ENCODE measurements at places on chromosomes 2 and 18.

GRCh38 chr2:149310349-149310748 lies 20.0 kb upstream of the LYPD6 start:
- DNase-seq = no peak

GRCh38 chr2:155250800-155251199 lies 552.3 kb downstream of the KCNJ3 start:
- DNase-seq = no peak

GRCh38 chr18:23629444-23629946 lies 33.2 kb downstream of the ANKRD29 start:
- DNase-seq = no peak

- no peak for DNase-seq
Observed at GRCh38 chr2:150232871-150233270, 254.6 kb downstream of the RND3 start.

- no peak for DNase-seq
Observed at GRCh38 chr18:3649633-3650426, 199.9 kb downstream of the TGIF1 start.

- no peak for DNase-seq
Observed at GRCh38 chr2:197799068-197799467, 5.3 kb upstream of the PLCL1 start.

DNA sequence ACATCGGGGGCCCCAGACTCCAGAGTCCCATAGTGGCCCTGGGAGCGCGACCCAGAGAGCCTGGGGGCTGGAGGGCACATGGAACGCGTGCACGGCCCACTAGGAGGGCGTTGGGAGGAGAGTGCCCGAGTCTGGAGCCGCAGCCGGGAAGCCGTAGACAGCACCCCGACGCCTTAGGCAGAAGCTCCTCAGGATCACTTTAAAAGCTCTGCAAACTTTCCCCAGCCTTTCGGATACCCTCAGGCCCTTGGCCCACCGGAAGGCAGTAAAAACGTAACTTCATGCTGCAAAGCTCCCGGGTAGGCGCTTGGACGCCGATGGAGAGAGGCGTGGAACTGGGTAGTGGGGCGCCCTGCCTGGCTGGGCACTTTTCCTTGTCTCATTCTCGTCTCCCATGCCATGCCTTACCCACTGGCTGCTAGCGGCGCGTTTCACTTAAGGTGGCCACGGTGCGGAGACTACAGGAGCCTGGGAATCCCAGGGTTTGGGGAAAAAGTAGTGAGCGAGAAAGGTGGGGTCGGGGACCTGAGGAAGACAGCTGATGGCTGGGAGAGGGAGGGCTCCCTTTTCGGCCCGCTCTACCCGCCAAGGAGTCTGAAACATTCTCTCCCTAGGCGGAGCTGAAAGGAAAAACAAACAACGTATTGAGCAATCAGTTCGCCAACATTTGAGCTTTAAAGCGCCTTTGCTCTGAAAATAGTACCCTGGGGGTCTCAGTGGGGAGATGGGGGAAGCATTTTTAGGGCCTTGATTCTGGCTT lies 141.8 kb downstream of the MEIS1 start:
- DNase-seq = no peak

GRCh38 chr2:45570671-45571334 lies 40.3 kb downstream of the SRBD1 start:
- DNase-seq = no peak

GRCh38 chr2:71665168-71666093 lies 212.1 kb downstream of the DYSF start:
- DNase-seq = no peak

DNA sequence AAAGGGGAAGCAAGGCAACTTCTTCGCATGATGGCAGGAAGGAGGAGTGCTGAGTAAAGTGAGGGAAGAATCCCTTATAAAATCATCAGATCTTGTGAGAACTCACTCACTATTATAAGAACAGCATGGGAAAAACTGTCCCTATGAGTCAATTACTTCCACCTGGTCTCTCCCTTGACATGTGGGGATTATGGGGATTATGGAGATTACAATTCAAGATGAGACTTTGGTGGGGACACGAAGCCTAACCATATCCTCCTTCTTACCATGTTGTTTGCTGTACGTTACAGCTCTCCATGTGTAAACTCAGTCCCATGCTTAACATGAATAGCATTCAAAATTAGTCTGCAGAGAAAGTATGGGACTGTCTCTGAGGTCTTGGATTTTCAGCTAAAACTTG lies 1096.8 kb upstream of the ACVR2A start:
- DNase-seq = no peak

GRCh38 chr2:217801115-217801531 lies 201.7 kb downstream of the TNS1 start:
- no peak for DNase-seq

DNA sequence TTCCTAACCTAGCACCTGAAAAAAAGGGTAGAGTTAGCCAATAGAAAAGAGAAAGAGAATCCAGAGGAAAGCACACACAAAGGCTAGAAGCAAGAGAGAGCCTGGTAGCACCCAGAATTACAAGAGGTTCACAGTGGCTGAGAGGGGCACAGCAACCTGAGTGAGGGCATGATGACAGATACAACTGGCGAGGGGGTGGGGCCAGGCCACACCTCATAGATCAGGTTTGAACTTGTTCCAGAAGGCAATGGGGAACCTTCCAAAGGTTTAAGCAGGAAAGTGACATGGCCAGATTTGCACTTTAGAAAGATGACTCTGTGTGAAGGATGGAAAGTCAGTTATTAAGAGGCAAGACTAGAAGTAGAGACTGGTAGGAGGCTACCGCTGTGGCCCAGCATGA lies 148.0 kb downstream of the TTC32 start:
- no peak for DNase-seq

GRCh38 chr2:69190743-69191404 lies 177.9 kb downstream of the ANTXR1 start:
- DNase-seq = no peak

DNA sequence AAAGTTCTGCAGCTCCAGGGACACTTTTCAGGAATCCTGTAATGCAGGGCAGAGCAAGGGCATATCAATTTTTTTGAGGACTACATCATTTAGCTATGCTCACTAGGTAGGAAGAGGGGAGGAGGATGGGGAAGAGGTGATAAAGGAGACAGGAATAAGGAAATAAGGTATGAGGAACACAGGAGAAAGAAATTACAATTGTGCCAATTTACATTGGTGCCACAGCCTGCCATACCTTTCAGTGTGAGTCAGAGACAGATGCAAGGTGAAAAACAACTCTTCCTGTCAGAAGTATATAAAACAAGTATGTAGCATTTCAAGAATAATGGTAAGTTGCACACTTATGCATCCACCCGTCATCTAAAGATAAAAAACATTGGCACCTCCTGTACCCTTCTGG lies 5.4 kb upstream of the MRPS9 start:
- no peak for DNase-seq

DNA sequence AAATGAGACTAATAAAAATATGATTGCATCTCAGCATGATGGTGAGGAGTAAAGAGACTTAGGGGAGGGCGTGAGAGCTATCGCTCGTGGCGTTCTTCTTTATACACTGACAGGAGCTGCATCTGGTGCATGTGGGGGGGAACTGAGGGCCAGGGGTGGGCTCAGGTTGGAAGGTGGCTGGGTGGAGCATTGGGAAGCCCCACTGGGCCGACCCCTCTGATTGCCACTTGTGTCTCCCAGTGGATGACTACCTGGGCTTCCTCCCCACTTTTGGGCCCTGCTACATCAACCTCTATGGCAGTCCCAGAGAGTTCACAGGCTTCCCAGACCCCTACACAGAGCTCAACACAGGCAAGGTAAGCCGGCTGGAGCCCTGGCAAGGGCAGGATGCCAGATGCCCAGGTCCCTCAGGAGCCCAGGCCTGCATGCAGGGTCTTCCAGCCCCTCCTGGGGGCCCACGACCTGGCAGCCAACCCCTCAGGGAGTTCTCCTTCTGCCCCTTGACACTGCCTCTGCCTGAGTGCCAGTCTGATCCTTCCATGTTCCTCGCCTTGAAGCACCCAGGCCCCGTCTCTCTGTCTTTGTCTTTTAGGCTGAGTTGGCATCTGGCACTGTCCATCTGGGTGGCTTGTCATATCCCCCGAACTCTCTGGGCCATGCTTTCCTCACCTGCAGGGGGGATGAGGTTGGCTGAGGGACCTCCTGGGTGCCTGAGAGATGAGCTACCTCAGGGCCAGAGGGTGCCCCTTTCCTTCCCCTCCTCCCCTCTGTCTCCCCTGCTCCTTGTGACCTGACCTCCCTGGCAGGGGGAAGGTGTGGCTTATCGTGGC lies 97.7 kb downstream of the DYSF start:
- no peak for DNase-seq

DNA sequence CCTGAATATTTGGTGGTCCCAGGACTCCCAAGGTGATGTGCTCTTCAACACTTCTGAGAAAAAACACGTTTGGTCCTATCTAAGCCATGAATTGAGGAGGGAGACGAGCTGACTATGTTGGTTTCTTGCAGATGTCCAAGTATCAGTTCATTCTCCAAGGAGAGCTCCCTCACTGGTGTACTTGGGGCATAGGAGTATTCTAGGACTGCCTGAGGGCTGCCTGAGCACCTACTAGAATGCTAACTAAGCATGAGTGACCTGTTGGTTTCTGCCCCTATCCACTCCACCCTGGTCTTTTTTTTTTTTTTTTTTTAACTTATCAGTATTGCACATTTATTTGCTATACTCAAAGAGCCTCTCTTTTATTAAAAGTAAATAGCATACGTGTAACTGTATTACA lies 200.5 kb upstream of the FANCL start:
- no peak for DNase-seq

- no peak for DNase-seq
Observed at GRCh38 chr2:232674491-232674890, 22.6 kb upstream of the GIGYF2 start.

DNA sequence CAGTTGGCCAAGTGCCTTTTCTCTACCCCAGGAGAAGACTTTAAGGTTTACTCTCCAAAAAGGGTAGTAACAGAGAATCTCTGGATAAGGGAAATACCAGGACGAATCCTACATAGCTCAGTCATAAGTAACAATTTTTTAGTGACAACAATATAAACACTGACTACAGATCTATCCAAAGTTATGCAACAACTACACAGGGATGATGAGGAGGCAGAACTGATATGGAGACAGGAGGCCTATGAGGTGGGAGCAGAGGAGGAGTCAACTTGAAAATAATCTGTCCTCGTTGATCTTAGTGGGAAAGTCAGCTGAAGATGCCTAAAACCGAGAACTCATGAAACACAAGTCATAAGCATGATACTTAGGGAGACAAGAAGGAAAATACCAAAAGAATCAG lies 40.2 kb downstream of the SLC35F5 start:
- DNase-seq = no peak

DNA sequence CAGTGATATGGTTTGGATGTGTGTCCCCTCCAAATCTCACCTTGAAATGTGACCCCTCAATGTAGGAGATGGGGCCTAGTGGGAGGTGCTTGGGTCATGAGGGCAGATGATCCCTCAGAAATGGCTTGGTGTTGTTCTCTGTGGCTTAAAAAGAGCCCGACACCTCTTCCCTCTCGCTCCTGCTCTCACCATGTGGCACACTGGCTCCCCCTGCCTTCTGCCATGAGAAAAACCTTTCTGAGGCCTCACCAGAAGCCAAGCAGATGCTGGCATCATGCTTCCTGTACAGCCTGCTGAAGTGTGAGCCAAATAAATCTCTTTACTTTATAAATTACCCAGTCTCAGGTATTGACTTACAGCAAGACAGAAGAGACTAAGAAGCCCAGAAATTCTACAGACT lies 357.1 kb downstream of the NRXN1 start:
- no peak for DNase-seq

DNA sequence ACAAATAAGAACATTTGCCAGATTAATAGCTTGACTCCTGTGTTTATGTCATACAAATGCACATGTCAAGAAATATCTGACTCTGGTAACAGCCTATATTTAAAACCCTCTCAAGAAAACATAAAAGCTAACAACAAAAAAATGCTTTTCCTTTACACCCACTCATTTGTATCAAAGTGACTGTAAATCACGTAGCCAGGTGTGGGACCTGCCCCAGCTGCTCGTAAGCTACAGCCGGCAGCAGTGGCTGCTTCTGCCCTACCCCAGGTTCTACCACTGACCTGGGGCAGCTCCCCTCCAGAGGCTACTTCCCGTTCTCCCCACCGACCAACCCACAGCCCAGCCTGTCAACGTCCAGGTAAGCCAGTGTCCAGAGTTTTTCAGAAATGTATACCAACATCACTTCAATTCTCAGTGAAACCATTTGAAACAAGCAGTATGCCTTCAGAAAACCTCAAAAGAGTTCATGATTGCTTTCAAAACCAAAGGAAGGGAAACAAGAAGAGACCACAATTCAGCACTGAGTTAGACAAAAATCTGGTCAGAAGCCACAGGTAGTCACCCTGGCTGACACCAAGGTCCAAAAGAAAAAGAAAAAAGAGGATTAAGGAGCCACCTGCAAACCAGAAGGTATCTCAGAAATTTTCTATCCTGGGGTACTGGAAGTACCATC lies 40.4 kb downstream of the KIDINS220 start:
- DNase-seq = no peak

DNA sequence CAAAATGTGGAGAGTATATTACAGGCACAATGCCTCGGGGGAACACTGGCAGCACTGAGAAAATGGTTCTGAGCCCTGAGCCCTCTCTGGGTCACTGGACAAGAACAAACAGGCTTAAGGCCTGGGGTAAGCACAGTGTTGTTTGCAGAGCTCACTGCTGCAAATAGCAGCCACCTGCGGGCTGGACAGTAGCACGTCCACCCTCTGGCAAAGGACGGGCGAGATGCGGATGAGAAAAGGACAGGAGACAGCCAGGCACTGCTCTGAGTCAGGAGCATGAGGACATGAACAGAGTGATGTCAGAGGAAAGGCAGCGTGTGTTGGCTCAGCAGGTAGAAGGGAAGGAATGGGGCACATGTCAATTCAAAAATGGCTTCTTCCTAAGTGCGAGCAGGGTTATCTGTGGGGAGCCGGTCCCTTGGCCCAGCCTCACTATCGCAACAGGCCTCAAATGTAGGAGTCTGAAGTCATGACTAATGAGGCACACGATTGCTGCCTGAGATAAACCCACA lies 25.9 kb upstream of the NEB start:
- DNase-seq = no peak

- no peak for DNase-seq
Observed at GRCh38 chr2:555164-555922, 121.9 kb downstream of the TMEM18 start.

GRCh38 chr2:163625632-163626031 lies 110.2 kb downstream of the FIGN start:
- DNase-seq = no peak

DNA sequence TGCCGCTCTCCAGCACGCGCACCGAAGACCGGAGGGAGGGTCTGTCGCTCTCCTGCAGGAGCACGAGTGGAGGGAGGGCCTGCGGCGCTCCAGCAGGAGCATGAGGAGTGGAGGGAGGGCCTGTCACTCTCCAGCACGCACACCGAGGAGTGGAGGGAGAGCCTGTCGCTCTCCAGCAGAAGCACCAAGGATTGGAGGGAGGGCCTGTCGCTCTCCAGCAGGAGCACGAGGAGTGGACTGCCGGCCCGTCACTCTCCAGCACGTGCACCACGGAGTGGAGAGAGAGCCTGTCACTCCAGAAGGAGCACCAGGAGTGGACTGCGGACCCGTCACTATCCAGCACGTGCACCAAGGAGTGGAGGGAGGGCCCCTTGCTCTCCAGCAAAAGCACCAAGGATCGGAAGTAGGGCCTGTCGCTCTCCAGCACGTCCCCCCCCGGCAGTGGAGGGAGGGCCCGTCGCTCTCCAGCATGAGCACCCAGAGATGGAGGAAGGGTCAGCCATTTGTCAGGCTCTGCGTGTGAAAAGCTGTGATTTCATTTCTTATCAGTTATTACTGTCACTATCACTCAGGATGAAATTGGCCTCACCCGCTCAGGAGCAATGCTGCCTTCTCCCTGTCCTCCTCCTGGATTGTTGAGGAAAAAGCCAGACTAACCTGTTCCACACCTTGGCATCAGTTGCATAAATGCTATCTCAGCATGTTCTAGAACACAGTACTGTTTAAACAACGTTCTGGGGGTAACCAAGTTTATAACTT lies 35.9 kb downstream of the ADI1 start:
- no peak for DNase-seq

All from stimulated activated CD8-positive, alpha-beta memory T cell treated with anti-CD3 and anti-CD28 coated beads, Interleukin-4, amount 100 ng/mL, for 1 hour (primary cell).